ENCODE measurements at places on chromosomes 12 and 14.

DNA sequence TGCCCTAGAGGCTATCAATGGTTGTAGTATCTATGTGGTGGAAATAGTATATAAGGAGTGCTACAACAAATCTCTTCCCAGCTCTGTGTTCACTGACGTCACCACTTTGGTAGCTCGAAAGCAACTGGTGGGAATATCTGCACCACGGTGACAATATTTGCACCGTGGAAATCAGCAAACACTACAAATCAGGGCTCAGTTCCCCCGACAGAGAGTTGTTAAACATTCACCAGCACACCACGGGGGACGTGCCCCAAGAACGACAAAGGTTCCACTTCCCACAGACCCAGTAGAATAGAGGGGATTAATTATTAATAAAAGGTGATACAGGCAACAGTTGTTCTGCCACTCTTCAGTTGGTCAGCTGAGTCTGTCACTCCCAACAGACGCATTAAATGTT lies 98.4 kb downstream of the CCDC60 start:
- no peak for DNase-seq

GRCh38 chr12:128445415-128446127 lies 178.6 kb downstream of the TMEM132C start:
- no peak for DNase-seq

GRCh38 chr12:95446506-95446900 lies 27.4 kb upstream of the METAP2 start:
- no peak for DNase-seq

GRCh38 chr14:70245026-70245425 lies 56.3 kb upstream of the SLC8A3 start:
- DNase-seq = no peak

- no peak for DNase-seq
Measured at GRCh38 chr12:52147964-52148463, 43.8 kb downstream of the KRT80 start.

GRCh38 chr12:32641287-32641901 lies 37.7 kb upstream of the DNM1L start:
- no peak for DNase-seq

GRCh38 chr14:71629765-71630492 lies 302.3 kb upstream of the RGS6 start:
- no peak for DNase-seq

DNA sequence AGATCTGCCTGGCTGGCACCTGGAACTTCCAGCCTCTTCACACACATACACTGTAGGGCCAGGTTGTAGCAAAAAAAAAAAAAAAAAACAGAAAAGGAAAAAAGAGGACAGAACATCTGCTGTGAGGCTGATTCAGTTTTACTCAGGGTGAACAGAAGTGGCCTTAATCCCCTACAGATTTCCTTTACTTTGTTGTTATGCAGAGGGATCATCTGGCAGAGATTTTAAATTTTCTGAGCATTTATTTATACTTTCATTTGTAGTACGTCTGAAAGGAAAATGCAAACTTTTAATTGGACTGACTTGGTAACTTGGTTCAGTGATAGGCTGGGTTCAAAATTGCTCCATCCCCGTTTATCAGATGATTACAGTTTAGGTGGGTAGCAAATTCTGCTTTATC lies 50.8 kb upstream of the PRICKLE1 start:
- DNase-seq = no peak

DNA sequence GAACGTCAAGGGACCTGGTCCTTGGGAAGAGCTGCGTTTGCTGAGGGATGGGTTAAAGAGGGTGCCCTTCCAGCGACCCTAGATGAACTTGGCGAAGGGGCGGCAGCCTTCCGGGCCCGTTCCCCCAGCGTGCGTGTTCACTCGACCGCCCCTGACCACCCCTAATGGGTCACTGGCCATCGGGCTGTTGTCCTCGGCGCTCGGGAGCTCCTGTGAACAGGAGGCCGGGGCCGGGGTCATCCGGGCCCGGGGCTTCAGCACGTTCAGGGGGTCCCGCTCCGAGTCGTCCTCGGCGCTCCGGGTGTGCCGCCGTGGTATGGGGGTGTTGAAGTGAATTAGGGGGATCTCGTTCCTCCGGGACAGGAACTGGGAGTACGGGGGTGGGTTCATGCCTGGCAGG lies 9.2 kb downstream of the FGF23 start:
- no peak for DNase-seq

DNA sequence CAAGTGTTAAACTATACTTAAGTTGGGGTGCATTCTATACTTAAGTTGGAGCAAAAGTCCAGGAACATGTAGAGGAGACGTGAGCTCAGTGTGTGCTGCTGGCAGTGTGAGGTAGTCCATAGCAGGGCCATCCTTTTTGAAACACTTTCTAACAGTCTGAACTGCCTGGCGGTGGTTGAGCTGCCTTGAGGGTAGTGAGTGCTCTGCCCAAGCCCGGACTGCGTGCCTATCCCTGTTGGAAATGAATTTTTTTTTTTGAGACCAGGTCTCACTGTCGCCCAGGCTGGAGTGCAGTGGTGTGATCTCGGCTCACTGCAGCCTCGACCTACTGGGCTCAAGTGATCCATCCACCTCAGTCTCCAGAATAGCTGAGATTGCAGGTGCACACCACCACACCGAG lies 14.1 kb downstream of the KCNH3 start:
- DNase-seq = no peak

- DNase-seq = no peak
Measured at GRCh38 chr12:104384141-104384880, 72.4 kb upstream of the CHST11 start.

- DNase-seq = no peak
Measured at GRCh38 chr14:74980731-74981461, 21.8 kb upstream of the EIF2B2 start.

- DNase-seq = no peak
Measured at GRCh38 chr14:54738009-54738408, 164.6 kb downstream of the GCH1 start.

GRCh38 chr12:53214687-53215455 lies 7.8 kb upstream of the ITGB7 start:
- no peak for DNase-seq

GRCh38 chr14:65302571-65303189 lies 109.8 kb upstream of the FUT8 start:
- peak; percentile 51 for DNase-seq

DNA sequence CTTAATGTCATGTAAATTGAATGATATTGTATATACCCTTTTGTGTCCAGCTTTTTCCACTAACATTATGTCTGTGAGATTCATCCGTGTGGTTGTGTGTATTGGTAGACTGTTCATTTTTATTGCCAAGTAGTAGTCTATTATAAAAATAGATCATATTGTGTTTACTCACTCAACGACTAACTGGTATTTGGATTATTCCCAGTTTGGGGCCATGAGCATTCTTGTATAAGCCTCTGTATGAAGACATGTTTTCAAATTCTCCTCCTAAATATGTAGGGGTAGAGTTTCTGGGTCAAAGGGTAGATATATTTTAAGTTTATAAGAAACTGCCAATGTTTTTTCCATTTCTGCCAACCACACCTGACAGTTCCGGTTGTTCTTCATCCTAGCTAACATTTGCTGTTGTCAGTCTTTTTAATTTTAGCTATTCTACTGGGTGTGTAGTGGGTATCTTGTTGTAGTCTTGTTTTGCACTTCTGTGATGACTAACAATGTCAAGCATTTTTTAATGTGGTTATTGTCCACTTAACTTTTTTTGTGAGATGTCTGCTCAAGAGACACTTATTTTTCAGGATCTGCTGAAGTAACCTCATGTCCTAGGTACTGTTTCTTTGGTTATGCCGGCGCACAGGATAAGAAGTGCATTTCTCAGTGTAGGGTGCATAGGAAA lies 93.2 kb downstream of the DACT1 start:
- no peak for DNase-seq
